ENCODE measurements at places on chromosomes 12 and 14.

- DNase-seq: no peak
These were observed 491.7 kb upstream of the LMO3 start for GRCh38 chr12:17097674-17098073.

DNA sequence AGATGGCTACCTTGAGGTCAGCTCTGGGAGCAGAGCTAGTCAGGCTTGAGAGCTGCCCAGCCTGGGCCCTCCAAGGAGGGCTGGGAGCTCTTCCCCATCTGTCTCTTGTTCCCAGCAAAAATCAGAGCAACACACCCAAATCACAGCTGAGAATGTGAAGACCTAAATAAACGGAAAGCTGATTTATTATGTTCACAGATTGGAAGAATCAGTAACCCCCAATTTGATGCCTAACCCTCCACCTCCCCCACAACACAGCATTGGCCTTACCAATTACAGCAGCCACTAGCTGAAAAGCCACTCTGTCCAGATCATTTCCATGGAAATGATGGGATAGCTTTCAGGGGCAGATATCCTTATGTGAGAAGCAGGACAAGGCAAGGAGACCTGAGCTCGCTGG is 7.1 kb upstream of the ACTN1 start:
- no peak for DNase-seq

DNA sequence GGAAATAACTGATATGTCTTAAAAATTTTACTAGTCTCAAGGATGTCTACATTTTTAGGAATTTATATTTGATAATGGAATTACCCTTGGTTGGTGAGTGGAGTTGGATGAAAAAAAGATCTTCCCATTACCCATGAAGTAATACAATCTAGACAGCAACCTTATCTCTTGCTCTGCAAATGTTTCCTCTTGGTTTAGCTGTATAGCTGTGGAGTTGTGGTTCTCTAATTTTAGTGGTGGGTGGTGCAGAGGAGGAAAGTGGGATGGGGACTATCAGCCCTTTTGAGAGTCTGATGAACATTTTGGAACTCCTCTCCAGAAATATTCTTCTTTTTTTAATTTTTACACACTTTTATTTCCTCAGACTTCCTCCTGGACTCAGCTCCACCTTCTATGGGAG is 17.1 kb downstream of the SPX start:
- DNase-seq: no peak

DNA sequence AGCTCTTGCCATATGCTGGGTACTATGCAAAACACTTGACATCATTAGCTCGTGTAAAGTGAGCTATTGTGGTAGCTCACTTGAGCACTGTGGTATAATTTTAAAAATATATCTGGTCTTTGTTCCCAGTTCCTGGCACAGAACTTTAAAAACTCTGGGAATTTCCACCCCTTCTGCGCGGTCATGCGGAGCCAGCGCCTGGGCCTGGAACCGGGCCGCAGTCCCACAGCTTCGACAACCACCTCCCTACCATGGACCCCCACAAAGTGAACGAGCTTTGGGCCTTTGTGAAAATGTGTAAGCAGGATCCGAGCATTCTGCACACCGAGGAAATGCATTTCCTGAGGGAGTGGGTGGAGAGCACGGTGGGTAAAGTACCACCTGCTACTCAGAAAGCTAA is 123.1 kb downstream of the NUAK1 start:
- DNase-seq: no peak

DNA sequence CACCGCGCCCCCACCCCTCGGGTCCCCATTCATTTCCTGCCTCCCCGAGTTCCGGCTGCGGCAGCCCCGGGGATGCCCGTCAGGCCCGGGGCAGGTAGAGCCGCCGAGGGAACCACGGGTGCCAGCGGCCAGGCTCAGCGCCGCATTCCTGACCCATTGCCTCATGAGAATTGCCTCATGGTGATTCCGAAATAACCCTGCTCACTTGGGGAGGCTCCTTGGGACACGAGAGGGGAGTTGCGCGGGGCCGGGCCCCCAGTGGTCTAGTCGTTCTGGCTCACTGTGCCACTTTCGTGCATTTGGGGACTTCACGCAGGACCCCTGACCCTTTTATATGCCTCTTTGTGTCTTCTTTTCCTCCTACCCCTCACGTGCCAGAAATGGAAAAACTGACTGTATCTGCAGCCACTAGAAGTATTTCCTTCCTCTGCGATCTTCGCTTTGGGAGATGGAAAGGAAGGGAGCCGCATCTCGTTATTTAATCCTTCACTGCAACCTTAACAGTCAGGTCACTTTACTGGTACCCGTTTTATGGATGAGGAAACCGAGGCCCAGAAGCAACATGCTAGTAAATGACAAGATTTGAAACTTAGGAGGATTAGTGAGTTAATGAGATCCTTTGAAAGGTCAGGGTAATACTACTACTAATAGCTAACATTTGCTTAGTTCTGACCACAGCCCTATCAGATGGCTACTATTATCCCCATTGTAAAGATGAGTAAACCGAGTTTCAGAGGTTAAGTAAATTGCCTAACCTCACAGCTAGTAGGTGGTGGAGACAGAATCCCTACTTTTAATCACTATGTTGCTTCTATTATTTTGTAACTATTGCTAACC is 768 bp downstream of the PTPN11 start:
- DNase-seq: peak; percentile 23

- no peak for DNase-seq
These were observed 21.5 kb downstream of the LGMN start for GRCh38 chr14:92726933-92727262.

GRCh38 chr14:101780887-101781239 is 19.4 kb downstream of the PPP2R5C start:
- no peak for DNase-seq

DNA sequence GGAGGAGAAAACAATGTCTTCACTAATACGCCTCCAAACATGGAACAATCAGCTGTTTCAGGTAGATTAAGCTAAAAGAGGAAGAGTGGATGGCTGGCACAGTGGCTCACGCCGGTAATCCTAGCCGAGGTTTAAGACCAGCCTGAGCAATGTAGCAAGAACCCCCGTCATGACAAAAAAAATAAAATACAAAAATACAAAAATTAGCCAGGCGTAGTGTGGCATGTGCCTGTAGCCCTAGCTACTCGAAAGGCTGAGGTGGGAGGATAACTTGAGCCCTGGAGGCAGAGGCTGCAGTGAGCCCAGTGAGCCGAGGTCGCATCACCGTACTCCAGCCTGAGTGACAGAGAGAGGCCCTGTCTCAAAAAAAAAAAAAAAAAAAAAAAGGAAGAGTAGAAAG is 1.2 kb upstream of the MED13L start:
- no peak for DNase-seq

GRCh38 chr12:76929499-76929898 is 50.7 kb upstream of the CSRP2 start:
- DNase-seq: no peak

DNA sequence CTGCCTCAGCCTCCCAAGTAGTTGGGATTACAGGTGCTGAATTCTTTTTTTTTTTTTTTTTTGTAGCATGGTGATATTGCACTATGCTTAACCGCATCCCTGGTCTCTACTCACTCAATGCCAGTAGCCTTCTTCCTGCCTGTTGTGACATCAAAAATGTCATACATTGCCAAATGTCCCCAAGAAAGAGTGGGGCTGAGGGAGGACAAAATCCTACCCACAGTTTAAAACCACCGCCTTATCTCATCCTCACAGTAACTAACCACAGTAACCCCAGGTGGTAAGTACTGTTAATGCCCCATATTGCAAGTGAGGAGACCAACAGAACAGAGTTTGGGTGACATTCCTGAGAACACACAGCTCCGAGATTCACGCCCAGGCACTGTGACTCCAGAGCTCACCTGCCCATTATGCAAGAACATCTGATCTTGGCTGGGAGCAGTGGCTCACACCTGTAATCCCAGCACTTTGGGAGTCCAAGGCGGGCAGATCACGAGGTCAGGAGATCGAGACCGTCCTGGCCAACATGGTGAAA is 19.6 kb downstream of the MORN3 start:
- peak; percentile 50 for DNase-seq

DNA sequence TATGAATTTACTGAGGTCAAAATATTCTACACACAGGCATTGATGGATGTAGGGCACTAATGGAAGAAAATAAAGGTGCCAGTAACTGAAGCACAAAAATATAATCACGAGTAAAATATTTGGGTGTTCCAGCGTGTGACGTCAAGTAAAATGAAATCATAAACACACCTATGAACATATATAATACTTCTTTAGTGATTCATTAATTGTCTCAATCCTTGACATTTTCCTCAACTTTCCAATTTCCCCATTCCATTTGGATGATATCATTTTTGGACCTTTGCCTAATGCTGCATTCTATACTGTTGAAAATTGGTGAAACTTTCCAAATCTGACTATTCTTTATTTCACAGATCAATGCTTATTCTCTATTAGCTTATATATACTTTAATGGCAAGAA is 649.3 kb downstream of the GALC start:
- DNase-seq: no peak

DNA sequence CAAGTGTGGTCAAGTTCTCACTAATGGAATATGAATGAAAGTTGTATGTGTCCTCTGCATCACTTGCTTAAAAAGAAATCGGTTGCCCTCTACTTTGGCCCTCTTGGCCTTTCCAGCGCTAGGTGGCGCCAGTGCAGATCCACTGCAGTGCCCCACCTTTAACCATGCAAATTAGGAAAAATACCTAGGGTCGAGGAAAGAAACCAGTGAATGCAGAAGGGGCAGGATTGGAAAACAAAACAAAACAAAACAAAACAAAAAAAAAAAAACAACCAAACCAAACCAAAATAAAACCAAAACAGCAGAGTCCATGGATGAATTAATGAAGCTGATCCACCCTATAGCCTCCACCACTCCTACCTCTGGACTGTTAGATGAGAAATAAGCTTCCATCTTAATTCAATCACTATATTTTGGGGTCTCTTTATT is 12.9 kb upstream of the NEMF start:
- peak; percentile 67 for DNase-seq

GRCh38 chr12:26338586-26339572 is 143.5 kb downstream of the SSPN start:
- DNase-seq: no peak

DNA sequence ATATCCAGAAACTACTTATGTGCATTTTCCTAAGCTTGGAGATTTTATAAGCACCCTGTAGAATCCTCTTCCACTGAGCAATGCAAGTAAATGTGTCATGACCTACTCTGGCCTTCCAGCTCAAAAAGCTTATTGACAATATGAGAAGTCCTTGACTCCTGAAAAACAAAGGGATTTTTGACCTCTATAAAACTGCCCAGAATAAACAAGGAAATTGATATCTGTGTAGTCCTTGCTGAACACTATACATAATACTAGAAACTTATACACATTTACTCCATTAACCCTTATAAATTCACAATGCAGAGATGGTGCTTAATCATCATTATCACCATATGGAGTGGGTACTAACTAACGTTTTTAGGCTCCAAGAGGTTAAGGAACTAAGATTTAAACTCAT is 197.4 kb upstream of the KRR1 start:
- no peak for DNase-seq

- no peak for DNase-seq
These were observed 47.8 kb downstream of the SLC41A2 start for GRCh38 chr12:104910196-104910840.

DNA sequence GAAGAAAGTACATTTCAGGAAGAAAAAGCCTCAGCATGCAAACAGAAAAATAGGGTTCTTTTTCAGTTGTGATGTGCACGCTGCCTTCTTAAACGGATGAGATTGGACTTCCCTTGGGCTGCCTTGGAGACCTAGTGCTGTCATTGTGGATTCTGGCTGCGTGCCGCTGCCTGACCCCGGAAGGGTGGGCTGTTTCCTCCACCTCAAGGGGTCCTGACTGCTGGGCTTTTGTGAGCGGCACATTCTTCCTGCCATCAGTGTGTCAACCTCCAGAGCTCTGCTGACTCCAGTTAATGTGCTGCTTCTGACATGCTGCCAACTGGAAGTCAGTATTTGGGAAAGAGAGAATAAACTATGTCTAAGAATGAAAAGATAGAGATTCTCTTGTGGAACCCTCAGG is 25.1 kb downstream of the CCNK start:
- DNase-seq: no peak

DNA sequence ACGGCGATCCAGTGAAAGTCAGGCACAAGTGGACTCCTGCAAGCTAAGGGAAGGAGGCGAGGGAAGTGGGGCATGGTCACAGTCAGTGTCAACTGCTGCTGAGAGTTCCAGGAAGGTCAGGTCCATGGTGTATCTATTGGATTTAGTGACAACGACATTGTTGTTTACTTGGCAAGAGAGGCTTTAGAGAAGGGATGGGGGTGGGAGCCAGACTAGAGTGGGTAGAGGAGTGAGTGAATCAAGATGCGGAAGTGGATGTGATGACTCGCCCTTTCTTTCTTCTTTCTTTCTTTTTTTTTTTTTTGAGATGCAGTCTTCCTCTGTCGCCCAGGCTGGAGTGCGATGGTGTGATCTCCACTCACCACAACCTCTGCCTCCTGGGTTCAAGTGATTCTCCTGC is 12.5 kb downstream of the P2RX7 start:
- no peak for DNase-seq

DNA sequence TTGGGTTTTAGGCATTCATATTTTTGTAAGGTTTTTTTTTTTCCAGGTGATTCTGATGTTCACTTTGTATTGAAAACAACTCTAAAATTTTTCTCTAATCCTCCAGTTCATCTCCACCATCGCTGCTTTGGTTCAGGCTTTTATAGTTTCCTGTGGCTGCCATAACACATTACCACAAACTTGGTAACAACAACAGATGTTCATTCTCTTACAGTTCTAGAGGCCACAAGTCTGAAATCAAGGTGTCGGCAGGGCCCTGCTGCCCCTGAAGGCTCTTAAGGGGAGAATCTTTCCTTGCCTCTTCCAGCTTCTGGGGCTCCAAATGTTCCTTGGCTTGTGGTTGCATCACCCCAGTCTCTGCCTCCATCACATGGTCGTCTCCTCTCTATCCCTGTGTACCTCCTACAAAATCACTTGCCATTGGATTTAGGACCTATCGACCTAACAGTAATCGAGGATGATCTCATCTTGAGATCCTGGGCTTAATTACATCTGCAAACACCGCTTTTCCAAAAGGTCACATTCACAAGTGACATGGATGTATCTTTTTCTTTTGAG is 55.2 kb downstream of the PELI2 start:
- DNase-seq: no peak

DNA sequence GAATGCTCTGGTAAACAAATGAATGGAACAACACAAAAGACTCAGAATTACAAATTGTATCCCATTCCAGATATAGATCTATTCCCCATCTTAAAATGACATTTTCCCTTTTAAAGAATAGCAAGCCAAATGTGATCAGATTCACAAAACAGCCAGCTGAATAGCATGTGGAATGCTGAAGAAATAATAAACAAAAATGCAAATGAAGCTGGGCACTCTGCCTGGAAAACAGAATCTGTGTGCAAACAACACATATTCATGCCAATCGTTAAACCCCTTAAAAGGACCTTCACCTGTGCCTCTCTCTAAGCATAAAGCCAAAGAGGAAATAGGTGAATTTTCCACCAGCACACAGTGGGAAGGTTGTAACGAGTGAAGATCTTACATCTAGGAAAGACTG is 67.9 kb upstream of the PDZRN4 start:
- DNase-seq: no peak

- DNase-seq: no peak
These were observed 9.8 kb upstream of the EML5 start for GRCh38 chr14:88802596-88802995.

GRCh38 chr12:48489012-48489411 is 6.7 kb downstream of the C12orf54 start:
- no peak for DNase-seq
